ENCODE measurements at places on chromosomes 5 and 9.

- no peak for DNase-seq
Measured at GRCh38 chr9:106478312-106478711, 384.7 kb upstream of the ZNF462 start.

- no peak for DNase-seq
Measured at GRCh38 chr9:121781701-121782464, 130.4 kb downstream of the DAB2IP start.

DNA sequence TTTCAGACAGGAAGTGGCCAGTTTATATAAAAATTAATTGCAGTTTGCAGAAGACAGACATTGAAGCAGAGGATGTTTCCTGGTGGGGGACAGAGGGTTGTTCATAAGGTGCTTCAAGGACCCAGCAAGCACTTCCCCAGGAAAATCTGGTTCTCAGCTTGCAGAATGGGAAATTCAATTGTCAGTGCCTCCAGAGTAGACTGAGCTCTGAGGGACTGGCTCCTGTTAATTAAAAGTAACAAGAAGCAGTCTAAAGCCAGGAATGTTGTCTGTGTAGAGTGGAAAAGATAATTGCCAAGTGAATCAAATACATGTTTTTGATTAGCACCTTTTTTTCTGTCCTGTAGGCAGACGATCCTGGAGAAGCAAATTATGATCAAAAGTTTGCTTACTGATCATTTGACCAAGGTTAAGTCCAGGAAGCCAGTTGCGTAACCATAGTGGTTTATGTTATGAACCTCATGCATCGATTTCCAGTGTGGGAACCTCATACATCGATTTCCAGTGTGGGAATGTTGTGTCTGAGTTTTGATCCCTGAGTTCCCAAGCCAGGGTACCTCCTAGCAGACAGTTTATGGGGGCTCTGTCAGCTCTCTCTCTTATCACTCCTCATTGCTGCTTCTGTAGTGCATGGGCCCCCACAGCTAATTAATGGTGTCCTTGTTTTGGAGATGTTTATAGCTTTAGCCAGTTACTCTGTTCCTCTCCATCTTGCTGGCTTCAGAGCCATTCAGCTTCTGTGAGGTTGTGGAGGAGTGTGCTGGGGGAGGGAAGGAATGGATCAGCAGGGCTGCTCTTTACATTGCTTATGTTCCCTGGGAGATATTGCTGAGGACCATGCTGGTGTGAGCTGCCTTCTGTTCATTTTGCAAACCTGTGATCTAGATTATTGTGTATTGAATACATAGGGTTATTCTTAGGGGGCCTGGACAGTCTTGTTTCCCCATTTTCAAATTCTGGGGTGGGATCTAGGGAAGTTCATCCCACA lies 17.1 kb downstream of the MSANTD3 start:
- DNase-seq = no peak

DNA sequence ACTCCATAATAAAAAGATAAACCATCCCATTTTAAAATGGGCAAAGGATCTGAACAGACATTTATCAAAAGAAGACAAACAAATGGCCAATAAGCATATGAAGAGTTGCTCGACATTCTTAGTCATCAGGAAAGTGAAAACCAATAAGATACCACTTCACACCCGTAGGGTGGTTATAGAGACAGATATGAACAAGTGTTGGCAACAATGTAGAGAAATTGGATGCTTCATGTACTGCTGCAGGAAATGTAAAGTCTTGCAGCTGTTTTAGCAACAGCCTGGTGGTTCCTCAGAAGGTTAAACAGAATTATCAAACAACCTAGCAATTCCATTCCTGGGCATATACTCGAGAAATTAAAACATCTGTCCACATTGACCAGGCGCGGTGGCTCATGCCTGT lies 42.5 kb downstream of the GTF3C4 start:
- no peak for DNase-seq

DNA sequence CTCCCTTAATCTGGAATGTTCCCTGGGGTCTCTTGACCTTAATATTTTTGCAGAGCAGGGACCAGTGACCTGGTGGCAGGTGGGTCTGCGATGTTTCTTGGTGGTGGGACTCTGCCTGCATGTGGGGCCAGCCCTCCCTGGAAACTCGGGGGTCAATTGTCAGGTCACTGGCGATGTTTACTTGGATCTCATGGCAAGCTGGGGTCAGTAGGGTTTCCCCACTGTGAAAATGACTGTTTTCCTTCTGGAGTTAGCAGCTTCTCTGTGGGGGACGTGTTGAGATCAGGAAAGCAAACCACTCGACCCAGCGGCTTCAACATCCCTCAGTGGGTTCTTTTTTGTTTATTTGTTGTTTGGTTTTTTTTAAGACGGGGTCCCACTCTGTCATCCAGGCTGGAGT lies 73.9 kb downstream of the KCNT1 start:
- DNase-seq = no peak

DNA sequence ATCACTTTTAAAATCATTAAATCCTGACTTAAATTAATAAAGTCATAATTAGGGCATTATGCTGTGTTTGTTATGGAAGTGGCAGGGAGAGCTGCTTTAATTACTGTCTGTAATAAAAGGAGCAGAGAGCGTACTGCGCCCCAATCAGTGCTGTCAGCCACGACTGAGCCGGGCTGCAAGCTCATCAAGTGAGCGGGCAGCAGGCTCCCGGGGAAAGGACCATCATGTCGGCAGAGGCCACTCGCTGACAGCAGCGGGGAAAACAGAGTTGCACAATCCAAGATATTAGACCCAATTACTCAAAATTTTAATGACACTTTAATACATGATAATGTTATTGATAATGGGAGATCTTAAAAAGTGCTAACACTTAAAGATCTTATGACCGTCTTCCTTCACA lies 181.6 kb downstream of the AP3B1 start:
- no peak for DNase-seq

- DNase-seq = no peak
Measured at GRCh38 chr5:180471866-180472265, 22.3 kb upstream of the CNOT6 start.

Measured in bone marrow (tissue), 2 donors.